ENCODE measurements at places on chromosomes 3 and 15.

DNA sequence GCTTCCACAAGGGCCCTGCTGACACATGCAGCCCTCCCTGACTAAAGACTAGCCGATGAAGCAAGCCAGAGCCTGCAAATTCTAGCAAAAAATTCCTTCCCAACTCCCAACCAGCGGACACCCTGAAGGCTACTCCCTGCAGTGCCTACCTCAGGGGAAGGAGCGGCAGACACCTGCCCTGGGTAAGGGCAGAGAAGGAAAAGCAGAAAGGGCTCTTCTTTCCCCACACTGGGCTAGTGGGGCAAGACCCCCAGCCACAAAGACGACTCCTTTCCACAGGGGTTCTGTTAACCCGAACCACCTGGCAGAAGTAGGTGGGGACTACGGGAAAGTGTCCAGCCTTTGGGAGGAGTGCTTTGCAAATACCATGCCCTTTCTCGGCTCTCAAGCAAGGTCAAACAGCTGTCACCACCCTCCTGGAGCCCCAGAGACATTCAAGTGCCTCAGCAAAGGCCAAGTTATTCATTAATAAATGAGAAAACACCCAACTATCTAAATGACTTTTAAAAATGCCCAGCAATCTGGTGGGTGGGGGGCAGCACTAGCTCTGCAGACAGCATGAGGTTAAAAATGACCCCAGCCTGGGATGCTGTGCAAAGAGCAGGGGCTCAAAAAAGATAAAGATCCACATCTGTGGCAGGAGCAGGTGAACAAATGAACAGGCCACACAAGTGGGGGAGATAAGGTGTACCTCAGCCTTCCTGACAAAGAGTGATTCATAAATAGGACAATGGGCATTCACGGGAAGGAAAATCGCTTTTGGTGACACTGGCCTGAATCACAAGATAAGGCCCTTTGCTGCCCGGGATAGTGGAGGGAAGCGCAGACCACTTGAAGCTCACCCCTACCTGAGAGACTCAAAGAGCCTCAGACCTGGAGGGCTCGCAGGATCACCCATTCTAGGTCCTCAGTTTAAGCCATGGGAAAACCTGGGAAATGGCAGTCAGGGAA lies 33.0 kb downstream of the CCDC12 start:
- H3K4me3 ChIP-seq, result no peak overlapping the region
- H3K36me3 ChIP-seq, result peaks cover 19% of the 10 kb centered on the region
- H3K27me3 ChIP-seq, result no peaks in the 10 kb centered on the region
- H3K27ac ChIP-seq, result peak overlapping the region; percentile 34

DNA sequence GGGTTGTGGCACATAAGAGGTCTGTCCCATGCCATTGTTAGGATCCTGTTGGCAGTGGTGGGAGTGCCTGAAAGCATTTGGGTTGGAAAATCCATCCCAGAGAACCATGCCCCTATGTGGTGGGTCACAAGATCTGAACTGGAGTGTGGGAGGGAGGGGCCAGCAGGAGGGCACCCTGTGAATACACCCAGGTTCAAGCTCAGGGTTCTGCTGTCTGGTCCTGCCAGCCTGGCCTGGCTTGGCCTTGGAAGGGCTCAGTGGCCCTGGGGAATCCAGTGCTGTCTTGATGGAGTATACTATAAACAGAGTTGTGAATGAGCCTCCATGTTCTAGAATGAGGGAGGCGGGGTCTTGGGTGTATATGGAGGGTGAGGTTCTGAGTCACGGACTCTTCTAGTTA lies 11.8 kb downstream of the ANKDD1A start:
- no peak for DNase-seq
- H3K27me3 ChIP-seq, result no peaks in the 10 kb centered on the region
- no peaks in the 10 kb centered on the region for H3K4me1 ChIP-seq
- no peak overlapping the region for H3K27ac ChIP-seq
- H3K36me3 ChIP-seq, result no peaks in the 10 kb centered on the region
- no peak overlapping the region for H3K4me3 ChIP-seq

DNA sequence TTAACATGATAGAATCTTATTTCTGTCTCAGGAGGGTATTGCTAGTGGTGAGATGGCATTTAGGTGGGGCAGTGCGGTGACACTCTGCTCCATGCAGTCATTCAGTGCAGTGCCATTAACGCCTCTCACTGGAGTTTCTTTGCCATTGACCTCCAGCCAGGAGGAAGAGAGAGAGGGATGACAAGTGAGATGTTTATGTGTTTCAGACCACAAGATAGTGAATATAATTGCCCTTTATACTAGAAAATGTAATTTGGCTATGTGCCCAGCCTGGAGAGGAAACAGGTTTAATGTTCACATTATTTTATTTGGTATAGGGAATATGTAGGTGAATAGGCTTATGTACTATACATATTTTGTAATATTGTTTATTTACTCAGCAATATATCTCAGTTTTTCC lies 84.5 kb downstream of the ZIC1 start:
- DNase-seq, result no peak
- H3K4me1 ChIP-seq, result no peaks in the 10 kb centered on the region
- no peak overlapping the region for H3K4me3 ChIP-seq
- no peak overlapping the region for H3K27ac ChIP-seq
- no peaks in the 10 kb centered on the region for H3K36me3 ChIP-seq
- no peaks in the 10 kb centered on the region for H3K27me3 ChIP-seq

DNA sequence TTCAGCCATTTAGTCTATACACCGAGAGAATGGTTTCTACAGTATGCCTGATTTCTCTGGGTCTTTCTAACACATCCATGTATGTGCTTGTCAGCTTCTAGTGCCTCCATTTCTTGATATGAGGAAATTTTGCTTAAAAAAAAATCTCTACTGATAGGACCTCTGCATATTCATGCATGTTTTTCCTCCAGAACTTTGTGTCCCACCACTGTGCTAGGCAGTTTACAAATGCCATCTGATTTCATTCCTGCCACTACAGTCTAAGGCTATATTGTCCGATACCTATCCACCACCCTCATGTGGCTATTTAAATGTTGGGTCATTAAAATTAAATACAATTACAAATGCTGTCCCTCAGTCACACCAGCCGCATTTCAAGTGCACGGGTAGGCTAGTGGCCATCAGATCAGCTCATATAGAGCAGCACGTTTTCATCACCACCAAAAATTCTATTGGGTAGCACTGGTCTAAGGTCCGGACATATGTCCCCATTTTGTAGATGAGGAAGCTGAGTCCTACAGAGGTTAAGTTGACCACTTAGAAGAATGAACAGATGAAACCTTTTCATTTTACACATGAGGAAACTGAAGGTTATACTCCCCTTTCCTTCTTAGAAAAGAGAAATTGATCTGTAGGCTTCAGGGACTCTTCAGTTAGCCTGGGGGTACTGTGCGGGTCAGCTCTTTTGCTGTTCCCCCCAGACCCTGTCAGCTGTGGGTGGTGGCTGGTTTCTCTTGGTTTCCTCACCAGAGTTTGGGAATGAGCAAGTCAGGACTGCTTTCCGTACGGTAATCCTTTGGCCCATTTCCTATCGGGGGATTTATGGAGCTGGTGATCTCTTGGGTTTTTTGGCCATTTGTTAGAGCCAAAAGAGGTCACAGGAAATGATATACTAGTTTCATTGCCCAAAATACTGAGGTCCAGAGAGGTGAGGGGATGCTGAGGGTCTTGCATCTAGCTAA lies 56.5 kb downstream of the SMAD3 start:
- H3K27ac ChIP-seq, result peak overlapping the region; percentile 81
- H3K4me3 ChIP-seq, result peak overlapping the region; percentile 38
- no peaks in the 10 kb centered on the region for H3K27me3 ChIP-seq
- H3K4me1 ChIP-seq, result peaks cover 54% of the 10 kb centered on the region

GRCh38 chr15:32787949-32788348 lies 70.1 kb downstream of the GREM1 start:
- H3K4me1 ChIP-seq, result no peaks in the 10 kb centered on the region
- no peaks in the 10 kb centered on the region for H3K36me3 ChIP-seq
- no peak overlapping the region for H3K4me3 ChIP-seq
- no peak overlapping the region for H3K27ac ChIP-seq

DNA sequence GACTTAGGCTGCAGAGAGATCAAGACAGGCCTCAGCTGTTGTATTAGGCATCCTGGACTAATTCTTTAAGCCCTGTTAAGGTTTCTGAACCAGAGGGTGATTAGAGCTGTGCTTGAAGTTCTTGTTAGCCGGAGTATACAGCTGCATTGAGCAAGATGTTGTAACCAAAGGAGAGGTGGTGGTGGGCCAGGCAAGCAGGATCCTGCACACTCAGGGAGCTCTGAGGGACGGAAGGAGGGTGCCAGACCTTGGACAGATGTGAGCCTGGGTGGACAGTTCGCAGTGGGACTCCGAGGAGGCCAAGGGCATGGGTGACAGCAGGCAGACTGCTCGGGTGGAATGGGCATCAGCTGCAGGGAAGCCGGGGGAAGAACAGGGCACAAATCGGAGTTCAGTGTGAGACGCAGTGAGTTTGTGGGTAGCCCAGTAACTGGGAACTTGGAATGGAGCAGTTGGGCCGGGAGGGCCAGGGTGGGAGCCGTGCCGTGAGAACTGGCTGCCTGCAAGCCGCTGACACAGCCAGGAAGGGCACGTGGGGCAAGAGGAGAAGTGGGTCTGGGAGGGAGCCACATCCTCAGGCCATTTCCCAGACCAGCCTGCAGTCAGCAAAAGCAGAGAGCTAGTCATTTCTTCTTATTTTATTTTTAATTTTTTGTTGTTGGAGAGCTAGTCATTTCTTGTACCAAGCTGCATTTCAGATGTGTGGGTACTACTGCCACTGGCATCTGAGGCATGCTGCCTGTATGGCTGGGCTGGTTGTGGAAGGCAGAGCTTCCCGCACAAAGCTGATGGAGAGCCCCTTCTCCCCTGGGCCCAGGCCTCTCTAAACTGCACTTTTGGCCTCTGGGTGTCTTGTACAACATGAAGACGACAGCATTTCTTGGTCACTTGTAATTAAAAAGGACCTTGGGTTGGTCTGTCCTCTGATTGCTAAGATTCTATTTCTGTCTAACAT lies 61.0 kb downstream of the PGPEP1L start:
- peak; percentile 77 for DNase-seq
- H3K27me3 ChIP-seq, result no peaks in the 10 kb centered on the region
- H3K4me1 ChIP-seq, result peaks cover 46% of the 10 kb centered on the region
- no peak overlapping the region for H3K4me3 ChIP-seq

GRCh38 chr3:11555881-11556633 lies 87.7 kb downstream of the VGLL4 start:
- no peak overlapping the region for H3K4me3 ChIP-seq
- DNase-seq, result no peak
- no peaks in the 10 kb centered on the region for H3K36me3 ChIP-seq

DNA sequence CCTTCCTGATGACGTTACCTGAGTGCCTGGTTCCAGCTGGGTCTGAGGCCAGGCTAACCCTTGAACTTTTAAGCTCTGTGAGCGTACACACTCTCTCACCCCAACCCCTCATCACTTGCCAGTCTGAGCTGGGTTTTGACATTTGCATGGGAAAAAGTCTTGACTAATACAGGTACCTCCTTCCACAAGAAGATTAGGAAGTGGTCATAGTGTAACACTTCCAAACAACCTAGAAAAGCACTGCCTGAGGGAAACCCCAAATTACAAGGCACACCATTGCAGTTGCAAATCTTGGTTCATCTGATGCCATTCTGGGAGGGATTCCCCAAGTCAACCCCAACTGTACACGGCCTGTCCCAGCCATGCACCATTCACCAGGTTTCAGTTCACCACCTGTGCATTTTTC lies 499.8 kb downstream of the FOXP1 start:
- no peak overlapping the region for H3K27ac ChIP-seq
- no peaks in the 10 kb centered on the region for H3K27me3 ChIP-seq
- no peak for DNase-seq
- peaks cover 59% of the 10 kb centered on the region for H3K4me1 ChIP-seq
- no peaks in the 10 kb centered on the region for H3K36me3 ChIP-seq
- no peak overlapping the region for H3K4me3 ChIP-seq

DNA sequence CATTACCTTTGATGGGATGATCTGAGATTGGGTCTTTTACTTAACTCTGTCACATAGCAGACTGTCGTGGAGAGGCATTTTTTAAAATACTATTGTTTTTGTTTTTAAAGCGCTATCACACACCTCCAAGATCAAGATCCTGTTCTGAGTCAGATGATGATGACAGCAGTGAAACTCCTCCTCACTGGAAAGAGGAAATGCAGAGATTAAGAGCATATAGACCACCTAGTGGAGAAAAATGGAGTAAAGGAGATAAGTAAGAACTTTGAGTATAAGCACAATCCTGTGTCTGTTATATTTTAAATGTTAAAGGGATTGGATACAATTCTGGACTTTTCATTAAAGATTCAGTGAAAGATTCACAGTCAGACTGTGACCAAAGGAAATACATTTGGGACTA lies 18.4 kb upstream of the ZBTB47 start:
- H3K27me3 ChIP-seq, result no peaks in the 10 kb centered on the region
- DNase-seq, result no peak

GRCh38 chr15:60442031-60442650 lies 36.8 kb downstream of the ICE2 start:
- no peaks in the 10 kb centered on the region for H3K36me3 ChIP-seq
- no peak for DNase-seq
- H3K27ac ChIP-seq, result no peak overlapping the region
- H3K4me1 ChIP-seq, result no peaks in the 10 kb centered on the region

DNA sequence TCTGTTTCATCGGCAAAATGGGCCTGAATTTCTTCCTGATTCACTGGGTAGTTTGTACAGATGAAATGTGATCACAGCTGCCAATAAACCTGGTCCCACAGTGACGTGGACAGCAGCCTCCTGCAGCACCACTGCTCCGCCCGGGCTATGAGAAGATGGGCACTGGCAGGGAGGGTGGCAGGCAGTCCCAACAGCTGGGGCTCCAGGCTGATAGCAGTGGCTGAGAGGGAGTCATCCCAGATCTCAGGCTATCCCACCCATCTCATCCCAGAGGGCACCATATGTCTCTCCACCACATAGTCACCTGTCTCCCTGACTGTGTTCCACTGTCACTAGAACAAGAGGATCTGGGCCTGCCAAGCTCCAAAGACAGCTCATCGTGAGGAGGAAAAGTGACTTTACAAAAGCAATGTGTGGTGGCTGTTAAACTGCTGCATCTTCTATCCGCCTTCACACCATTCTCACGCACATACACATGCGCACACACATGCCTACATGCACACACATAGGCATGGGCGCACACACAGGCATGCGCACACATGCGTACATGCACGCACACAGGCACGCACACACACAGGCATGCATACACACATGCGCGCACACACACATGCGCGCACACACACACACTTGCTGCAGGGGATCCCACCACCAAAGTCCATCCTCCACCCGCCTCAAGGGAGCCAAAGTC lies 46.2 kb downstream of the RGMA start:
- no peak overlapping the region for H3K27ac ChIP-seq
- no peak overlapping the region for H3K4me3 ChIP-seq
- H3K4me1 ChIP-seq, result no peaks in the 10 kb centered on the region
- DNase-seq, result peak; percentile 49
